A673 (cell line): ENCODE measurements at places on chromosomes 1 and 21. TPM values are rescaled to one million over a fixed set of nuclear protein-coding genes. Genes with fewer than 3 reads are reported as not detected.
A peak's percentile ranks its signal among the peaks of the same experiment; 100 is the strongest.

S100A3 gene
- 0.61 and 0.99 TPM in 2 replicates for total RNA-seq

PAQR6 gene
- total RNA-seq = 4.1 and 5.4 TPM in 2 replicates

ZNF593OS gene
- total RNA-seq = not detected in 2 replicates

LCE2C gene
- total RNA-seq = not detected in 2 replicates

KLHDC9 gene
- 1.7 and 4.8 TPM in 2 replicates for total RNA-seq

TRIM17 gene
- 0.54 and 0.72 TPM in 2 replicates for total RNA-seq

GRCh38 chr21:44377922-44378645 is 24.7 kb downstream of the TRPM2 start:
- no peaks in the 10 kb centered on the region for H3K36me3 ChIP-seq
- no peak for DNase-seq
- H3K4me3 ChIP-seq = no peak overlapping the region
- H3K27me3 ChIP-seq = no peaks in the 10 kb centered on the region
- H3K4me1 ChIP-seq = no peaks in the 10 kb centered on the region
- H3K27ac ChIP-seq = no peak overlapping the region

- H3K27me3 ChIP-seq = no peaks in the 10 kb centered on the region
- no peak overlapping the region for H3K4me3 ChIP-seq
- H3K36me3 ChIP-seq = no peaks in the 10 kb centered on the region
- H3K4me1 ChIP-seq = no peaks in the 10 kb centered on the region
- no peak for DNase-seq
Measured at GRCh38 chr1:242854466-242854865, 330.0 kb upstream of the PLD5 start.

DNA sequence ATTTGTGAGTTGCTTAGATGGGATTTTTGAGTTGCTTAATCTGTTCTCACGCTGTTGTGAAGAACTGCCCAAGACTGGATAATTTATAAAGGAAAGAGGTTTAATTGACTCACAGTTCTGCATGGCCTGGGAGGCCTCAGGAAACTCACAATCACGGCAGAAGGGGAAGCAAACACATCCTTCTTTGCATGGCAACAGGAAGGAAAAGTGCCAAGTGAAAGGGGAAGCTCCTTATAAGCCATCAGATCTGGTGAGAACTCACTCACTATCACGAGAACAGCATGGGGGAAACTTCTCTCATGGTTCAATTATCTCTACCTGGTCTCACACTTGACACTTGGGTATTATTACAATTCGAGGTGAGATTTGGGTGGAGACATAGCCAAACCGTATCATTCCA is 10.3 kb downstream of the CLIC6 start:
- no peaks in the 10 kb centered on the region for H3K4me1 ChIP-seq
- peaks cover 6% of the 10 kb centered on the region for H3K27me3 ChIP-seq
- H3K4me3 ChIP-seq = no peak overlapping the region

- no peaks in the 10 kb centered on the region for H3K36me3 ChIP-seq
- H3K27ac ChIP-seq = no peak overlapping the region
- H3K4me3 ChIP-seq = no peak overlapping the region
- peaks cover 7% of the 10 kb centered on the region for H3K27me3 ChIP-seq
Measured at GRCh38 chr1:7199077-7199779, 414.0 kb downstream of the CAMTA1 start.

- DNase-seq = no peak
- no peaks in the 10 kb centered on the region for H3K36me3 ChIP-seq
- H3K4me1 ChIP-seq = no peaks in the 10 kb centered on the region
Measured at GRCh38 chr1:205272536-205272935, 44.8 kb downstream of the TMCC2 start.

GRCh38 chr1:111054656-111055055 is 85.2 kb downstream of the DRAM2 start:
- H3K4me3 ChIP-seq = no peak overlapping the region
- H3K27ac ChIP-seq = no peak overlapping the region
- H3K27me3 ChIP-seq = no peaks in the 10 kb centered on the region
- no peaks in the 10 kb centered on the region for H3K4me1 ChIP-seq
- no peaks in the 10 kb centered on the region for H3K36me3 ChIP-seq

DNA sequence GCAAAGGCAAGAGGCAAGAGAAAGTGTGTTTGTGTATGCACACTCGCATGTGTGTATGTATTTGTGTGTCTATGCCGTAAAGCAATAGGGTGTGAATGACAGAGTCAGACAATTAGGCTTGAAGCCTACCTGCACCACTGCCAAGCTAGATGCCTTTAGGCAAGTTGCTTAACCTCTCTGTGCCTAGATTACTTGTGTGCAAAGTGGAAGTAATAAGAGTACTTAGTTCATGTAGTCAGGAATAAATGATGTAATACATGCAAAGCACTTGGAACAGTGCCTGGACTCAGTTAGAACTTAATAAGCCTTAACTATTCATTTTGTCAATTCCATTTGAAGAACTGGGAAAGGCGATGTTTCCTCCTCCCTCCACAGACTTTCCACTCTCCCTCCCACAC is 31.7 kb downstream of the LAMB3 start:
- H3K4me1 ChIP-seq = peaks cover 69% of the 10 kb centered on the region
- DNase-seq = peak; percentile 90
- peak overlapping the region; percentile 81 for H3K27ac ChIP-seq

DNA sequence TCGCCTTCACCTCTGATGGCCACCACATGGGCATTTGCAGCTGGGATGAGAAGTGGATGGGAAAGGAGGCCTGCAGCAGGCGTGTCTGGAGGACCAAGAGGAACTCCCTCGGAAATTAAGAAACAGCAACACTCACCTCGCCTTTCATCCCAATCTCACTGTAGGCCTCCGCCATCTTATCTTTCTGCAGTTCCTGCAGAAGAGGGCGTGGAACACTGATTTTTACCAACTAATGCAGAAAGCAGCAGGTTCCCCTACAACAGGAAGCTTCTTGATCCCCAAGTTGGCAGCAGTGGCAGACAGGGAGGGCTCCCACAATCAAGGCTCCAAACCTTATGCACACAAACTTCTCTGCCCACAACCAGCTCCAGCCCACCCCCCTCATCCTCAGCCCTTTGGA is 84.4 kb downstream of the CD247 start:
- no peak overlapping the region for H3K4me3 ChIP-seq
- H3K4me1 ChIP-seq = peaks cover 17% of the 10 kb centered on the region
- H3K27ac ChIP-seq = no peak overlapping the region
- no peak for DNase-seq
- H3K27me3 ChIP-seq = no peaks in the 10 kb centered on the region

- peaks cover 12% of the 10 kb centered on the region for H3K4me1 ChIP-seq
- no peaks in the 10 kb centered on the region for H3K36me3 ChIP-seq
- peak; percentile 24 for DNase-seq
- H3K27me3 ChIP-seq = no peaks in the 10 kb centered on the region
- no peak overlapping the region for H3K27ac ChIP-seq
Measured at GRCh38 chr1:80054129-80054528, 1047.6 kb upstream of the ADGRL4 start.

GRCh38 chr21:29332461-29333362 is 34.0 kb downstream of the BACH1 start:
- H3K36me3 ChIP-seq = peaks cover 27% of the 10 kb centered on the region
- no peak overlapping the region for H3K4me3 ChIP-seq
- peaks cover 18% of the 10 kb centered on the region for H3K4me1 ChIP-seq
- H3K27me3 ChIP-seq = no peaks in the 10 kb centered on the region

DNA sequence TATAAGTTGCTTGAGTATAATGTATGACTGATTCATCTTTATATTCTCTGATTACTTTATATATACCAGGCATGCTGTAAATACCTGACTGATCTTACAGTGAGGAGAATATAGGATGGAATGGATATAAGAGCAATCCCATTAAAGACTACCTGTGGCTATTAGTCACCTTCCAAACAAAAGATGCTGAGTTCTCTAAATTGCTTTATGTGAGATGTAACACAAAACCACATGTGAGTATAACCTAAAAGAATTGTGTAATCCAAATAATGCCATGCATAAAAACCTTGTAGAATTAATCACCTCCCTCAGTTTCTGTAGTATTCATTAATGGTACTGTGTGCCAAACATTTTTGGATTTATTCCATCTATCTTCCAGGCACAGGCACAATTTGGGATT is 134.6 kb upstream of the LRRC7 start:
- H3K27me3 ChIP-seq = no peaks in the 10 kb centered on the region
- H3K4me3 ChIP-seq = no peak overlapping the region
- H3K36me3 ChIP-seq = no peaks in the 10 kb centered on the region
- DNase-seq = no peak

- H3K27ac ChIP-seq = no peak overlapping the region
- H3K27me3 ChIP-seq = no peaks in the 10 kb centered on the region
- H3K4me3 ChIP-seq = no peak overlapping the region
- no peaks in the 10 kb centered on the region for H3K4me1 ChIP-seq
- H3K36me3 ChIP-seq = no peaks in the 10 kb centered on the region
- no peak for DNase-seq
Measured at GRCh38 chr1:73475316-73475870, 722.6 kb downstream of the LRRIQ3 start.
